ENCODE measurements at places on chromosomes 12 and 14. TPM values are rescaled to one million over a fixed set of nuclear protein-coding genes. Genes with fewer than 3 reads are reported as not detected.

The PLXNC1 gene
- 6.1 TPM for total RNA-seq

The IFNG gene
- not detected for total RNA-seq

The KRT79 gene
- not detected for total RNA-seq

The USP15 gene
- 67.3 TPM for total RNA-seq

The MYRFL gene
- not detected for total RNA-seq

The RTL1 gene
- total RNA-seq = not detected

The NRL gene
- 4.1 TPM for total RNA-seq

The KLRF1 gene
- total RNA-seq = not detected

The KIF5A gene
- total RNA-seq = 0.72 TPM

The CDKL1 gene
- 7.3 TPM for total RNA-seq

The RHNO1 gene
- 41.4 TPM for total RNA-seq

The REM2 gene
- total RNA-seq = not detected

The C14orf39 gene
- 0.18 TPM for total RNA-seq

The UBC gene
- total RNA-seq = 1,400 TPM
